Pancreas (tissue), 10 donors: ENCODE measurements at places on chromosomes 12 and 14. TPM values are rescaled to one million over a fixed set of nuclear protein-coding genes. Genes with fewer than 3 reads are reported as not detected.
A peak's percentile ranks its signal among the peaks of the same experiment; 100 is the strongest.

STXBP6 gene
- 24.4 TPM for total RNA-seq

- no peak for DNase-seq
Measured at GRCh38 chr14:103708750-103709187, 6.5 kb downstream of the XRCC3 start.

GRCh38 chr12:131049549-131050339 is 96.0 kb downstream of the ADGRD1 start:
- DNase-seq: no peak

SDR9C7 gene
- not detected for total RNA-seq

GRCh38 chr12:116718655-116719454 is 19.0 kb downstream of the SPRING1 start:
- DNase-seq: no peak

- no peak for DNase-seq
Measured at GRCh38 chr12:18476861-18477260, 215.5 kb downstream of the PIK3C2G start.

RHOJ gene
- total RNA-seq: 1.5 TPM

DNA sequence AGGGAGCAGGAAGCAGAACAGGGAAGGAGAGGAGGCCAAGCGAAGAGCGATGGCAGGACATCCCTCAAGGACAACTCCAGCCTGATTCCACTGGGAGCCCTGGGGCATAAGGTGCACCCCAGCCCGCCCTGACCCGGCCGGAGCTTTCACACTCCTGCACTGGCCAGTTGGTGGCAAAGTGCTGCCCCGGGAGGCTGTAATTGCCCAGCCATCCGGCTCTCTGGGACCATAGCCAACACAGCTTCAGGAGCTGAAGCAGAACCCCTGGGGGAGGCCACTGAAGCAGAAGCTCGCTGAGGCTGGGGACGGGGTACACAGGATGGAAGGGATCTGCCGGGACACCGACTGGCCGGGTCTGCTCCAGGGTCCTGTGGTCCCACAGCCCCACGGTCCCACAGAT is 41.9 kb upstream of the BEGAIN start:
- no peak for DNase-seq

KRT82 gene
- not detected for total RNA-seq

DNA sequence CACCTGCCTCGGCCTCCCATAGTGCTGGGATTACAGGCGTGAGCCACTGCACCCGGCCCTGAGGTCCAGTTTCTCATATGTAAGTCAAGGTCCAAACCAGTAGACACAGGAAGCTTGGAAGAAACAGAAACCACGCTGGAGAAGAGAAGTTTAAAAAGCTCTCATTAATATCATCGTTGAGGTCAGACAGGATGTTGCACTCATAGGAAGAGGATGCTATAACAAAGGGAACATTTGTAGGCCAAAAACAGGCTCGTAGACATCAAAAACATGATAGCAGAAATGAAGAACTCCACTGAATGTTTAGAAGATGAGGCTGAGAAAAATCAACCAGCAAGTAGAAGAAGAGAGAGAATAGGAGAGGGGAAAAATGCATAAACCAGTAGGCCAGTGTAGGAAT is 46.8 kb downstream of the ACACB start:
- no peak for DNase-seq

GRCh38 chr12:131345521-131346436 is 365.1 kb upstream of the SFSWAP start:
- no peak for DNase-seq

DNA sequence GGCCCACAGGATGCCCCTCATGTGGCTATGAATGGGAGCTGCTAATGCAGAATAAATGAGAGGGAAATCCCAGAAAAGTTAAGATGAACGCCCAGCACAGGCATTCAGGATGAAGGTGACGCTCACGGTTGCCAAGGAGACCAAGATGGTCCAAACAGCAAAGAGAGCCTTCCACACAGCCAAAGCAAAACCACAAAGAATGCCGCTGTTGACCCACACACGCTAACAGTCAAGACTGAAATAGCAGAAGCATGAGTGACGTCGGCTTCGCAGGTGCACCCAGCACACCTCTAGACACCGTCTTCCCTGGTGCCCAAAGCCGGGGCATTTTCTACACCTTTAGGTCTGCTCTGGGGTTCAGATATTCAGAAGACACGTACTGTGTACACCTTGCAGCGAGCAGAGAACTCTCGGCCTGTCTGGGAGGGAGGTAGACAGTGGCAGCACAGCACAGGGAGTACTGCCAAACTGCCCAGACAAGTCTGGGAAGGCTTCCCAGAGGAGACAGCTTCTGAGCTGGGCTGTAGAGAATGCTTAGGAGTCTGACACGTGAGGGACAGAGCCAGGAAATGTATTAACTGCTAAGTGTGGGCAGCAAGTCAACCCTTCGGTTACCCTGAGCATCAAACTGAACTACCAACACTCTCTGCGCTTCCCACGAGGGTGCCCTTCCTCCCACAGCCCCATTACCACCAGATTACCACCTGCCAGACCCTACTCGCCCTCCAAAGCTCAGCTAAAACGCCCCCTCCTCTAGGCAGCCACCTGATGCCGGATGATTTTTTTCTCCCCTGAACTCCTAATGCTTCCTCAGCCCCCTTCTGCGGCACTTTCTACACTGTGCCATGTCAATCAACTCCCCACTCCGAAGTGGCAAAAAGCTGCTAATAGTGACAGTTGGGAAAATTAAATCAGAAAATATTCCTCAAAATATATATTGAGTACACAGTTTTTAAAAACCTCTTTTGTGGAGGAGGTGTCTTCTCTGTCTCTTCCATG is 50.1 kb downstream of the CCDC88C start:
- no peak for DNase-seq

GRCh38 chr12:18457362-18457761 is 196.0 kb downstream of the PIK3C2G start:
- DNase-seq: no peak

- no peak for DNase-seq
Measured at GRCh38 chr14:73209953-73210352, 27.4 kb upstream of the PAPLN start.

GRCh38 chr12:15700595-15700994 is 88.6 kb downstream of the EPS8 start:
- no peak for DNase-seq

DNA sequence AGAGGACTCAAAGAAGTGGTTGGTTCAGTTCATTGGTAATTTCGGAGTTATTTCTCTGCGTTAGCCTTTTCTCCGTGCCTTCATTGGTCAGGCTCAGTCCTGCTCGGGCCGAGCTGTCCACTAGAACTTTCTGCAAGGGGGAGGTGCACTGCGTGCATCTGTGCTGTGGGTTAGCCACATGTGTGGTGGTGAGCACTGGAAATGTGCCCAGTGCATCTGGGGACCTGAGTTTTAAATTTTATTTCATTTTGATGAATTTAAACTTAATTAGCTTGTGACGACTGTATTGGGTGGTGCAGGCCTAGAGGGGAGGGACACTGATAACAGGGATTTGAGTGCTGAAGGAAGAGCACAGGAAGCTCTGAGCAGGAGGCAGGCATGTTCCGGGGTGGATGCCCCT is 24.5 kb downstream of the SETD1B start:
- no peak for DNase-seq

- DNase-seq: no peak
Measured at GRCh38 chr14:81311141-81311540, 89.0 kb downstream of the STON2 start.

DNA sequence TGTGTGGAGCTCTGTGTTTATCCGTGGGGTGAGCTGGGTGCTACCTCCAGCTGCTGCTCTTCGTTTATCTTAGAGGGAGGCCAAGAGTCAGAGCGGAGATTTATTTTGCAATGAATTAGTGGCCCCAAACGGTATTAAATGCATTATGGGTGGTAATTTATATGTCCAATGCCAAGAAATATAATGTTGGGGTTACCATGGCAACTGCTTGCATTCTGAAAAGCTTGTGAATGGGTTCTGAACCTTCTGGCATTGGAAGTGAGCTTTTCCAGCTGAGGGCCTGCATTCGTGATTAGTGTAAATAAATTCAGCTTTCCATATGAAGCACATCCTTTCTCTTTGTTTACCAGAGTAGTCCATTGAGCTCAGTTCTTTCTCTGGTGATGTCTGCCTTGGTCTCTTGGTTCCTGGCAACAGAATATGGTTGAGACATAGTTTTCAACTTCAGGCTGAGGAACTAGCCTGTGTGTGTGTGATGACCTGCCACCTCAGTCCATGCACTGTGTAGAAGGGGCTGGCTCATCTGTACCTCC is 51.8 kb downstream of the TRAF3 start:
- DNase-seq: no peak

SLC7A8 gene
- total RNA-seq: 11.5 TPM

DNA sequence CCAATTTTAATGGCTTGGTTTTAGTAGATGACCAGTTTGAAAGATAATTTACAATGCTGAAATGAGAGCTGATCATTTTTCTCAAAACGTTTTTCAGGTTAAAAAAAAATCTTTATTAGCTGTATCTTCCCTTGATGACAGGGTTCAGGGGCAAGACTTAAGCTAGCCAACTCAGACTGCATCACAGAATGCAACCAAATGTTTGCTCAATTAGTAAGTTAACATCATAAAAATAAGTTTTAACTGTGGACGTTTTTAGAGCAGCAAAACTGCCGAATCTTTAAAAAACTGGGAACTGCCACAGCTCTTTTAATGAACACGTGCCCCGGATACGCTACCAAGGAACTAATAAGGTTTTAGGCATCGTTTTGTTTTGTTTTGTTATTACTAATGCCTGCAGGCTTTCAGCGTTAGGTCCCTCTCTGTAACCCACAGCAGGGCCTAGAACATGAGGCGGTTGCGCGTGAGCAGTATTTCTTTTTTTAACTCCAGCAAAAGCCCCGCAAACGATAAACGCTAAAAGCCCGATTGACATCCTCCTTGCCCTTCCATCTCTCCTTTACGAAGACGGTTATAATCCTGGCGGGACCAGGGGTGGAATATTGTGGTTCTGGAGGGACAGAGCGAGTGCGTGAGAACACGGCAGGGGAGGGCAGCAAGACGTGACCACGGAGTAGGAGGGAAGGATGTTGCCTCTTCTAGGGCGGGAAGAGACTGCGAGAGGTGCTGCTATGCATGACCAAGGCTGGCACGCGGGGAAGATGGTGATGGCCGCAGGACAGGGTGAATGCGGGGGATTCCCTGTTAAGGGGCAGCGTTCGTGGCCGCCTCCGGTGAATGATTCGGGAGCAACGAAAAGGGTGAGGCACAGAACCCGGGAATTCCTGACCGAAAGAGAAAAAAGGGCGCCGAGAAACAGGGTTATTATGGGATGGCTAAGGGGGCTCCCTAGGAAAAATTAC is 652 bp downstream of the SUPT16H start:
- peak; percentile 73 for DNase-seq

DNA sequence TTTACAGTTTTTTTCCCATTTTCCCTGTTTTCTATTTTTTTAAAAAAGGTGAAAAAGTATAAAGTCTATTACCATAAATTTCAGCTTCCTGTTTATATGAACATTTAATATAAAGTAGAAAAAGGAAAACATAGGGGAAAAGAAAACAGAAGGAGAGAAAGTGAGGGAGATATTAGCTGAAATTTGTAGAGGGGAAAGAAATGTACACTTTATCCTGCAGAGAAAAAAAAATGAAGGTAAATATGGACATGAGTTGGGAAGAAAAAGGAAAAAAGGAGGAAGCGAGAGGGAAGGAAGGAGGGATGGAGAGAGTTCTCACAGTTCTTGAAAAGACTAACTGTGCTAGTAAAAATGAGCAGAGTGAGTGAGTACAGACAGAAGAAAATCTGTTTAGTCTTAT is 91.6 kb upstream of the BTG1 start:
- DNase-seq: no peak

ACOT6 gene
- not detected for total RNA-seq

NR4A1 gene
- 17.7 TPM for total RNA-seq

LMNTD1 gene
- 0.38 TPM for total RNA-seq

DNA sequence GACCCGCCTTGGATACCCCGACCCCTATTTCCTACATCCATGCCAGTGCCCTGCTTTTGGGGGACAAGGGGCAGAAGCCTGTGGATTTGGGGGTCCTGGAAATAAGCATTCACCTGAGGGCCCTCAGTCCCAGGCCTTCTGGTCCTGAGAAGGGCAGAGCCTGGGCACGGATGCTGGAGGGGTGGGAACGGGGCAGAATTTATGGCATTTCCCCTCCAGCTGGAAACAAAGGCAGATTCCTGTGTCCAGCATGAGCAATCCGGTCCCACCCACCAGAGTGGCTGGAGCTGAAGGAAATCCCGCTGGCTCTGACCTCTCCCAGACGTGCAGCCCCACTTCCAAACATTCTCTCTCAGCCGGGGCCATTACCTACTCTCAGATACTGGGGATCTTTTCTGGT is 9.3 kb downstream of the ANKRD33 start:
- DNase-seq: no peak

DNA sequence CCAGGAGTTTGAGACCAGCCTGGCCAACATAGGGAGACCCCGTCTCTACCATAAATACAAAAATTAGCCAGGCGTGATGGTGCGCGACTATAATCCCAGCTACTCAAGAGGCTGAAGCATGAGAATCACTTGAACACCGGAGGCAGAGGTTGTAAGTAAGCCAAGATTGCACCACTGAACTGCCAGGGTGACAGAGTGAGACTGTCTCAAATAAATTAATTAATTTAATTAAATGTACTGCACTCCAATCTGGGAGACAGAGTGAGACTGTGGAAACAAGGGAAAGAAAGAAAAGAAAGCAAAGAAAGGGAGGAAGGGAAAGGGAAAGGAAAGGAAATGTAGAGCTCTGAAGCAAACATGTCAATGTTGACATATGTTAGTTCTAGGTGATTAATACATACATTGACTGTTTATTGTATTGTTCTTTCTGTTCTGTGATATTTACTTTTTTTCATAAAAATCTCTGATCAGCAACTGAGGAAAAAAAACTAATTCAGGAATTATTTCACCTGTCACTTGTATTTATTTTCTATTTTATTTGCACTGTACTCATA is 99.6 kb downstream of the DENND5B start:
- DNase-seq: no peak

GRCh38 chr14:28482251-28483040 is 284.1 kb upstream of the FOXG1 start:
- no peak for DNase-seq

CDCA3 gene
- 1.1 TPM for total RNA-seq

STAT2 gene
- 46.1 TPM for total RNA-seq
